ENCODE measurements at places on chromosomes 2 and 18. TPM values are rescaled to one million over a fixed set of nuclear protein-coding genes. Genes with fewer than 3 reads are reported as not detected.
A peak's percentile ranks its signal among the peaks of the same experiment; 100 is the strongest.

DNA sequence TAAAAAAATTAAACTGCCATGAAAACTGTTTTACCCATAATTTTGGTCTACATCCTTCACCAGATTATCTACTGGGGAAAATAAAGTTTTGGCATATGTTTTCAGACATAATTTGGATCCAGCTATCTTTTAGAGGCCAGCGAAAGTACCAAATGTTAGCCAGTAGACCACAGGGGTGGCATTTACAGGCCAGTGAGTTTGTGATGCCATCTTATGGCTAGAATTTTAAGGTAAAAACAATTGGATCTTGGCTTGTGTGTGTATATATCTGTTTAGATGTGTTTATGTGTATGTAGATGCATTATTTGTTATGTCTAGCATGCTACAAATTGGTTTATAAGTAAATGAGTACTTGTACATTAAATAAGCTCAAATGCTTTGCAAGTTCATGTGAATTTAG is 322.6 kb downstream of the ASXL3 start:
- no peak for DNase-seq

Gene GAD1
- not detected for total RNA-seq

Gene CFLAR
- total RNA-seq = 252 TPM

Gene GPBAR1
- total RNA-seq = 0.67 TPM

Gene HOXD3
- total RNA-seq = 0.27 TPM

DNA sequence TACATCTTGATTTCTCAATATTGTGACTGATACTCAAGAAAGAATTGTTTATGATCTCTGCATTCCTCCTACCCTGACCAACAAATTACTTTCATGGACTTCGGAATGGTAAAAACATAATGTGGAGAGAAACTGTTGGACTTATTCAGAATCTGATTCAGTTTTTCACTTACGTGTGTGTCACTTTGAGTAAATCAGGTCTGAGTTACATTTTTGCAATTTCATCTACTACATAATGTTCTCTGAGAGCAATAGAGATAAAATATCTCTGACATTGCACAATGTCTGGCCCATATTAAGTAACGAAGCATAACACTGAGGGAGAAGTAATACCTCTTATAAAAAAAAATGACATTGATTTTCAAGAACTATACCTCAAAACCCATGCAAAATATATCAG is 1337.9 kb upstream of the CHAC2 start:
- DNase-seq = no peak

DNA sequence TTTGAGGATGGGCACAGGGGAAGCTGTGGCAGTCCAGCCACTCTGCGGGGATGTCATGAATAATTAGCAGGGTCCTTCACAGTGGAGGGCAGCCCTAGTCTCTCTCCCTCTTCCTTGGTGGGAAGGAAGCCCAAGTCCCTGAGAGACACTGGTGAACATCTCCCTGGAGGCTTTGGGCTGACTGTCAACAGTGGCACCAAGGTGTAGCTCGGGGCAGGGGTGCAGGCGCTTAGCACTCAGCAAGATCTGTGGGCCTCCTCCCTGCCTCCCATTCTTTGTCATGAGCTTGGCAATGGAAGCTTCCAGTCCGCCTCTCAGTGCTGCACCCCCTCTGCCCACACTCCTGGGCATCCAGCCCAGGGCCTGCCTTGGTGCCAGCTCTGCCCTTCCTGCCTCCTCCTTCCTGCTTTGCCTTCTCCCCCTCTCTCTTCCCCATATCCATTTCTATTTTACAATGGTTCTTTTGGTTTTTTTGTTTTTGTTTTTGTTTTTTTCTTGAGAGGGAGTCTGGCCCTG is 59.4 kb downstream of the STEAP3 start:
- DNase-seq = peak; percentile 81

- no peak for DNase-seq
Observed at GRCh38 chr18:13488281-13488929, 238.0 kb downstream of the FAM210A start.

GRCh38 chr2:111072220-111072871 is 48.4 kb upstream of the BCL2L11 start:
- no peak for DNase-seq

Gene MAPK4
- total RNA-seq = 28.8 TPM

GRCh38 chr2:37904993-37905392 is 20.1 kb upstream of the RMDN2 start:
- DNase-seq = no peak

GRCh38 chr2:207670887-207671286 is 40.6 kb upstream of the CCNYL1 start:
- DNase-seq = no peak

GRCh38 chr18:57542812-57543427 is 43.6 kb downstream of the FECH start:
- DNase-seq = no peak

Measured in left ventricle myocardium superior (tissue), 1 donor.